ENCODE measurements at places on chromosomes 3 and 15.

- DNase-seq: no peak
Measured at GRCh38 chr15:77494073-77494867, 73.6 kb downstream of the HMG20A start.

- no peak for DNase-seq
Measured at GRCh38 chr15:40755812-40756208, 756 bp upstream of the RMDN3 start.

DNA sequence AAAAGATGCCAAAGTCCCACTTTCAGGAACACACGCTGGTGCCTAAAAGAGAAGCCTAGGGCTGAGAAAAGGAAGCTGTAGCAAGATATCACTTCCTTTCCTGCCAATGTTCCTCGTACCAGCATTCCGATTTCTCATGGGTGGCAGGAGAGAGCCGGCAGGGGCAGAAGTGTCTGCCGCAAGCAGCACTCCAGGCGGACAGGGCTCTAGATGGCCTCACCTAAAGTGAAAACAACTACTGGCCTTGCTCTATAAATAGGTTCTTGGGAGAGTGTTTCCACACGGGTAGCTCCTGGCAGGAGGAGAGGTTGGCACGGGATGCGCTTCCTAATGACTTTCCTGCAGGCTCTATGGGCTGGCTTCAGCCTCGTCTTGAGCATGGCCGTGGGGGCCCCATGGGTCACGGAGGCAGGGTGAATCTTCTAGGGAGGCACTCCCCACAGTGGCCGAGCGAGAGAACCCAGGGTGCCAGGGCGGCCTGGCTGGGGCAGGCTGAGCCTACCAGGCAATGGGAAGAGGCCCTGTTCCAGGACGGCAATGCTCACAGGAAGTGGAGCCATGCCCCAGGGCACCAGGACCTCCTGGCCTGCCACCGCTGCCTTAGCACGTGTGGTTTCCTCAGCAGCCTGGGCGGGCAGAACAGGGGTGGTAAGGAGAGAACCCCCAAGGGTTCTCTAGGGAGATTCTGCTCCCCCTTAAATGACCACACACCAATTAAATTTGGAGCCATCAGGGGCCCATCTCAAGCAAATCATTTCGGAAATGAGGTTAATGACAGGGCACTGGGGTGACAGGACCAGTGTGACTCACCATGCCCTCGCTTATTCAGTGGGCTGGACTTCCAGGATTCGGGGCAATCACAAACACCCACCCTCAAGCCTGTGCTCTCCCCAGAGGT is 14.6 kb upstream of the DUSP7 start:
- DNase-seq: no peak

- no peak for DNase-seq
Measured at GRCh38 chr15:100113351-100114080, 228.3 kb downstream of the ADAMTS17 start.

- no peak for DNase-seq
Measured at GRCh38 chr15:90059208-90059985, 42.9 kb downstream of the IDH2 start.

DNA sequence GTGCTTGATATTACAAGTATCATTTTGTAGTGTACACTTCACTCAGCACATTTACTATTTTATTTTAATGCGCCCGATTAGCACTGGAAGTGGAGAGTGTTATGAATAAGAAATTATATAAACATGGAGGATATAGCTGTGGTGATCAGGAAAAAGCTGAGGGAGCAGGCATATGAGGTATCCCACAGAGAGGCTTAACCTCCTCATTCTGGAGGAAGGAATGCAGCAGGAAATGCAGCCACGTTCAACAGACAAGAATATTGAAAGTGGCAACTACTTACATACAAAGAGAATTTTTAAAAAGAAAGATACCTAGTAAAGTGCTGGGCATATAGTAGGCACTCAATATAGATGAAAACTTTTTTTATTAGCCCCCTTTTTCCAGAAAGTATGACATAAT is 166.0 kb upstream of the SATB1 start:
- DNase-seq: peak; percentile 3

GRCh38 chr15:61137105-61137792 is 91.9 kb downstream of the RORA start:
- DNase-seq: no peak

- peak; percentile 74 for DNase-seq
Measured at GRCh38 chr3:42055291-42055690, 35.9 kb upstream of the TRAK1 start.

- peak; percentile 62 for DNase-seq
Measured at GRCh38 chr3:178750639-178751300, 214.5 kb downstream of the KCNMB2 start.

DNA sequence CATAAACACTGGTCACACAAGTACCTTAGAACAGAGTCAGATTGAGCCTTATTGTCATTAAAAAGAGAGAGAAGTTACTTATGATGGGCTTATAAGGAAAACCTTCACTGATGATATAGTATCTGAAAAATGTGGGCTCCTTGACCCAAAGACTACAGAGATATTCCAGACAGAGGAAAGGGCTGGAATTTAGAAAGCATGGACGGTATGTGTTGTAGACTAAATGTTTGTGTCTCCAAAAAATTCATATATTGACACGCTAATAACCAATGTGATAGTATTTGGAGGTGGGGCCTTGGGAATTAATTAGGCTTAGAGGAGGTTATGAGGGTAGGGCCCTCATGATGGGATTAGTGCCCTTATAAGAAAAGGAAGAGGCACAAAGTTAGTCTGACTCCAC is 61.0 kb upstream of the DAZL start:
- DNase-seq: peak; percentile 54

DNA sequence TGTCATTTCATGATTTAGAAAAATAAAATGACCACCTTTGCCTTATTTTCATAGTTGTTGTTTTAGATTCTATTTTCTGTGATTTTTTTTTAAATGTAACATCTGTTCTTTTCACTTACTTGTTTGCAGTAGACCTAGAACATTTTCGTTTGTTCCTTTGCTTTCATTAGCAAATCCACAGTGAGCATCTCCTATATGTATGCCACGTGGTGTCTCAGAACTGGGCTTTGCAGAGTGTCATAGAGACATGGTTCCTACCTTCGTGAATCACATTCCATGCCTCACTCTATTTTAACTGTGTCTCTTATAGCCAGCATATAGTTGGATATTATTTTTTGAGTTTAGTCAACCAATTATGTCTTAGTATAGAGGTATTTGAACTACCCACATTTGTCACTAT is 118.2 kb downstream of the KLF13 start:
- peak; percentile 44 for DNase-seq

DNA sequence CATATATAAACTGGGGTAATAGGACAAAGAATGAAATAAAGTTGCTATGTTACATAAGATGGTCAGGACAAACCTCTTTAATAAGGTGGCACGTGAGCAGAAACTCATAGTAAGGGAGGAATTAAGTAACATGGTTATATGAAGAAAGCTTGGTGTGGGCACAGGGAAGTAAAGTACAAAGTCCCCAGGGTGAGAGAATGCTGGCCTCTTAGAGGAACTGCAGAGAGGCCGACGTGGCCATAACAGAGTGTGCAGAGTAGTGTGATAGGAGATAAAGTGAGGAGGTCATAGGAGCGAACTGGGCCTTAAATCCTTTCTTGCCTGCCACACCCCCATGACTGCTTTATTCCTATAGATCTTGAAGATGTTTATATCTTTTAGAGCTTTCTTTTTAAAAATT is 17.4 kb upstream of the RBMS3 start:
- no peak for DNase-seq

DNA sequence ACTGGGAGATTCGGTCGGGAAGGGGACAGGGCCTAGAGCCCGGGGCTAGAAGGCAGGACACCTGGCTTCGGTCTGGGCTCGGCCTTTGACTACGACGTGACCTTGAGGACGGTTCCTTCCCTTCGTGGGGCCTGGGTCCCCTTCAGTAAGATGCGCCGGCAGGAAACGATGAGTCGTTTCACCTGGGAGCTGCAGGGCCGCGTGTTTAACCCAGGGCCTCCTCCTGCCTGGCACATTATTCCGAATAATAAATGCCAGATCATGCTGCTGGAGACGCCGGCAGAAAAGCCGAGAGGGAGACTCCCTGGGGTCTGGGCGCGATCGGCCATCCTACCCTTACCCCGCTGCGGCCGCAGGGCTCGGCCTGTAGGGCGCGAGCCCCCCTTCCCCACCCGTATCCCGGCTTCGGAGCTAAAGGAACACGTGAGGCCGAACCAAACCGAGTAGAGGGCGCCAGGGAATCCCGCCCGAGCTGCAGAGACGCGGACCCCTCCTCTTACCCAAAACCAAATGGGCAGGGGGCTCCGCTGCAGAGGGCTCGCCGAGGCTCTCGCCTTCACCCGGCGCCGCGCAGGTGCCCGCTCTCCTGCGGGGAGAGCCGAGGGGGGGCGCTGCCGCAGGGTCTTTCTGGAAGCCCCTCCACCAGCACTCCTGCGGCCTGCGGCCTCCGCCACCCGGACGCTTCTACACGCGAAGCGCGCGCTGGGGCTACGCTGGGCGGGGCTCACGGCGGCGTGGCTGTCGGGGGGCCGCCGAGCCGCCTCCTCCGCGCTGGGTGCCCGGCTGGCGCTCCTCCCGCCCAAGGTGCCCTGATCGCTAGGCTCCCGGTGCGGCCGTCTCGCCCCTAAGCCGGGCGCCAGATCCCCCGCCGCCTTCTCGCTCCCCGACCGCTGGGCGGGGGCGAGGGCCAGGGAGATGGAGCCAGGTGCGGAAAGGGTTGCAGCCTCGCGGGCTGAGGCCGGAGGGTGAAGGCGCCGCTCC is at the start of gene BDH1:
Gene BDH1 (minus strand): TSS at position 688 of the 981 bp plus-strand sequence. CDS start 9,525 bp downstream, outside the sequence.
- peak; percentile 15 for DNase-seq

Data from fibroblast of skin of back (primary cell).